ENCODE measurements at places on chromosomes 1 and 21. TPM values are rescaled to one million over a fixed set of nuclear protein-coding genes. Genes with fewer than 3 reads are reported as not detected.

Gene OR2T35
- not detected for total RNA-seq

Gene ACKR1
- total RNA-seq, result 8.1 TPM

Gene TFF2
- not detected for total RNA-seq

Gene EXTL1
- 11.9 TPM for total RNA-seq

DNA sequence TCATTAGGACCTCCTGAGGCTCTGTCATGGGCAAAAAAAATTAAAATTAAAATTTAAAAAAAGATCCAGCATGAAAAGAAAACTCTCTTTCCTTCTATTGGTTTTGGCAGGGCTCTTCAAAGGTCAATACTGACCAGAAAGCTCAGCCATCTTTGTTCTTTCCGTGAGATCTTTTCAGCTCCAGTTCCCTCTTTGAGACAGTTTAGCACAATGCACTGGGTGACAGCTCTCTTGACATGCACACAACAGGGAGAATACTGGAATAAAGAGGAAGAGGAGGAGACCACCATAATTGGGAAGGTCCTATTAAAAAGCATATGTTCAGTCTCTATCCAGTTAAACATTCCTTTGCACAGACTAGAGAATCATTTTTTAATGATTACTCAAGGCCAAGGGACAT is 6.3 kb downstream of the LIX1L start:
- no peak for DNase-seq

Data from Right ventricle myocardium superior (tissue), 1 donor.